ENCODE measurements at places on chromosomes 5 and 9.

DNA sequence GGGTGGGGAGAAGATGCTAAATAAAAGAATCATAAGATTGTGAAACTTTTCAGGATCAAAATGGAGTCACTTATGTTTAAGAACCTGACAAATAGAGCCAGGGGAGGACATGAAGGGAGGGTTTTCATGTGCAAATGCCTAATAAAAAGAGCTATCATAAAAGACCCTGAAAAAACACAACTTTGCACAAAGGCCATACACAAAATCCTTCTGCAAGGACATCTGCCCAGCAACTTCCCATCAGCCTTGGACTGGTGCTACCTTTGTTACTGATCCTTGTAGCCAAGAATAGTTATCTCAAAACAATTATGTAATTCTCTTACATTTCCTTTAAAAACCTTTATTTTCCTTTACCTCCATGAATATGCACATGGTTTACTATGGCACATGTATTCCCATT is 63.0 kb downstream of the APBA1 start:
- no peak overlapping the region for H3K4me3 ChIP-seq
- H3K36me3 ChIP-seq: no peaks in the 10 kb centered on the region
- no peak for DNase-seq
- H3K27me3 ChIP-seq: no peaks in the 10 kb centered on the region

DNA sequence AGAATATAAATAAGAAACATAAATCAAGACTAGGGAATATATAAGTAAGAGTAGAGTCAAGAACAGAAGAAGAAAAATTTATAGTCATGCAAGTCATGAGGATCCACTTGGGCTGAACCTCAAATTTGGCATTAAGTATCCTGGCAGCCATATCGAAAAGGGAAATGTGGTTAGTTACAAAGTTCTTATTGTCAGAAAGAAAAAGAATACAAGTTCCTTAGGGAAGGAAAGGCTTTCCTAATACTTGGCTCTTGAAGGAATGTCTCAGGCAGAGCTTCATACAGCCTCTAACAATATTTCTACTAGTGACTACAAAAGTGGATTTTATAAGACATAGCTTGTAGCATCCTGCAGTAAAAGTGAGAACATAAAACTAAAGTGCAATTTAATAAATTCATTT is 45.4 kb downstream of the TMEM252 start:
- no peak overlapping the region for H3K27ac ChIP-seq
- H3K36me3 ChIP-seq: no peaks in the 10 kb centered on the region
- no peaks in the 10 kb centered on the region for H3K4me1 ChIP-seq
- no peak for DNase-seq
- no peak overlapping the region for H3K4me3 ChIP-seq

DNA sequence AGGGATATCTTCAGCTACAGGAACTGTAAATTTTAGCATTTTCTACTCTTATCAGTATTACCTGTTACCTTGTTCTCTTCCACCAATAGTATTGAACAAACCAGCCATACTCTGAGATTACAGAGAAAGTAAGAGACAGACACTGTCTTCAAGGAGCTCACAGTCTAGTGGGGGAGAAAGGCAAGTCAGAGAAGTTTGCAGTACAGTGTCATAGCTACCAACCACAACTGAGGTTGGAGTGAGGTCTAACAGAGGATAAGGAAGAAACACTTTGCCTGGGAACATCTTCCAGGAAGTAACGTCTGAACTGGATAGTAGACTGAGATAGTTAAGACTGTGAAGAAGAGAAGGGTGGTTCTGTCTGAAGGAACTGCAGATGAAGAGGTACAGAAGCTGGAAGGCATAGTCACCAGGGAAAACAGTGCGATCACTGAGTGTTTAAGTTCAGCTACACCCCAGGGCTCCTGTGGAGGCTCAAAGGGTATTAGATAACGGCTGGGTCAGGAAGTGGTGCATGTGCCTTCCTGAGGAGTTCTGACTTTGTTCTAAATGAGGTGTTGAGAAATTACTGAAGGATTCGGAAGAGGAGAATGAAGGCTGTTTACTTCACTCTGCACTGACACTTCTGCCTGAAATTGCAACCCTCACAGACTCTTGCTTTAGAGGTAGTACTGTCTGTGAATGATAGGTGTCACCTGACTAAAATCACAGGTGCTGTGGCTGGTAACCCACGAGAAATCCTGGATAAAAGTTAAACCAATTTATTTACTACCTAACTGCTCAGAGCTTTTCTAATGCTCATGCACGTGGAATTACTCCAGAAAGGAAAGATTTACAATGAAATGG is 841.6 kb downstream of the MAT2B start:
- DNase-seq: no peak
- no peaks in the 10 kb centered on the region for H3K36me3 ChIP-seq
- no peak overlapping the region for H3K4me3 ChIP-seq
- H3K4me1 ChIP-seq: no peaks in the 10 kb centered on the region

DNA sequence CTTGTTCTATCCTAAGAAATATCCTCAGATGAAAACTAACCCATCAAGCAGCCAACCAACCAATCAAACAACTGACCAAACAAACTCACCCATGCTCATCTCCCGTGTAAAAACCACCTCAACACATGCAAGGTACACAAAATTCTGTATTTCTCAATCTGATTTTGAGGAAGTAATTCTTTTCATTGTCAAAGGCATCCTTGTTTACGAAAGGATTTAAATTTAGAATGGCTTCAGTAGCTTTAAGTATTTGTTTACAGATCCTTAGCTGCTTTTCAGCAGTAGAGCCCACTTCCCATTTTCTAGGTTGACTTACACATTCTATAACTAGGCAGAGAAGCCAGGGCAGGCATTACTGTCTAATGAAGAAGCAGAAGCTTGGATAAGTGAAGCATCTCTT is 78.6 kb downstream of the NTRK2 start:
- H3K27ac ChIP-seq: no peak overlapping the region
- peaks cover 22% of the 10 kb centered on the region for H3K4me1 ChIP-seq
- H3K36me3 ChIP-seq: no peaks in the 10 kb centered on the region
- no peak overlapping the region for H3K4me3 ChIP-seq
- no peak for DNase-seq

- no peaks in the 10 kb centered on the region for H3K4me1 ChIP-seq
- H3K27me3 ChIP-seq: peaks cover 12% of the 10 kb centered on the region
- H3K36me3 ChIP-seq: no peaks in the 10 kb centered on the region
- no peak overlapping the region for H3K4me3 ChIP-seq
- no peak for DNase-seq
Measured at GRCh38 chr5:128870923-128871322, 94.4 kb upstream of the SLC27A6 start.
